ENCODE measurements at places on chromosomes 1 and 21.

DNA sequence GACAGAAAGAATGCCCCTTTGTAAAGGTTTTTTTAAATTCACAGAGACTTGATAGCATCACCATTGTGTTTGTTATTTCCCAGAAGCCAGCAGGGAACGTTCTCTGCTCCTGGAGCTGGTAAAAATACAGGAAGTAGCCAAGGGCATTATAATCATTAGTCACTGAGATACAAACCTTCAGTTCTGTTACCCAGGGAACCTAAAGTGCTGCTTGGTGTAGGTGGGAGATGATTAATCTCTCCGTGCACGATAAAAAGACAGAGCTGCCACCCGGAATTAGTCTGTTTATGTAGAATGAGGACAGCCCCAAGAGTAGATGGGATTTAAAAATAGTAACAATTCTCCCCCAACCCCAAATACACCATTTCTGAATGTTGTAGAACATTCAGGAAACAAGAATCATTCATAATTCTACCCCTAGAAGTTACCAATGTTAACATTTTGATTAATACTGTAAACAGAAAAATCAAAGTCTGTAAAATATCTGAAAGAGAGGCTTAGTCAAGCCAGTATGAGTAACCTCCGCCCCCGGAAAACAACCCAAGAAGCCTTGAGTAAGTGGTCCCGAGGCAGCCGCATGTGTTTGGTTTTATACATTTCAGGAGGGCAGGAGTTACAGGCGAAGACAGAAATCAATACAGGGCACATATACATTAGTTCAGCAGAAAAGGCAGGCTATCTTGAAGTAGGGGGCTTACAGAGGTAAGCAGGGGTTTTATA lies 45.3 kb upstream of the CTBS start:
- DNase-seq = peak; percentile 66

DNA sequence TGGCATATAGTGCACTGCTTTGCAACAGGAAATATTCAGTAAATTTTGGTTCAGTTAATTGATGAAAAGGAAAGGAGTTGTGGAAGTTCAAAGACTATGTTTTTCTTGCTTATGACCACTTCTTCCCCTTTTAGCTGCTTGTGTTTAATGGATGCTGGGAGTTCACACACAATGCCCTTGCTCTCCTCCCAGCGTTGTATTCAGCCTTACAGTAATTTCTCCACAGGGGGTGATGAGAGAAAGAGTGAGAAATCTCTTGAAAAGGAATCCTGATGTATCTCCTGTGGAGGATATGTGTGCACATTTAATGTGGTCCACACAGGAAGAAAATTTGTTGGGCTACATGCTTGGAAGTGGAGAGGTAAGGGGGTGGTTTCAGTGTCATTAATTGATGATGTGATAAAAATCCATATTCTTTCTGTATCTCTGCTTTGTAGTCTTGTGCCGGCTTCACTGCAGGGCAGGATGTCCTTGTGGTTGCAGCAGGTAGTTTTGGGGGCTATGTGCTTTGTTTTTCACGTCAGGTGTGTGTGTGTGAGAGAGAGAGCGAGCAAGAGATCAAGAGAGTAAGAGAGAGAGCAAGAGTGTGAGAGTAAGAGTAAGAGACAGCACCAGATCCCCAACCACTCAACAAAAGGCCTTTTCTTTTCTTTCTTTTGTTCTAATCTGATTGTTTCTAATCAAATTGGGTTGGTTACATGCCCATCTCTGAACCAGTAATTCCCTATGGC lies 204.4 kb downstream of the RWDD3 start:
- no peak for DNase-seq

DNA sequence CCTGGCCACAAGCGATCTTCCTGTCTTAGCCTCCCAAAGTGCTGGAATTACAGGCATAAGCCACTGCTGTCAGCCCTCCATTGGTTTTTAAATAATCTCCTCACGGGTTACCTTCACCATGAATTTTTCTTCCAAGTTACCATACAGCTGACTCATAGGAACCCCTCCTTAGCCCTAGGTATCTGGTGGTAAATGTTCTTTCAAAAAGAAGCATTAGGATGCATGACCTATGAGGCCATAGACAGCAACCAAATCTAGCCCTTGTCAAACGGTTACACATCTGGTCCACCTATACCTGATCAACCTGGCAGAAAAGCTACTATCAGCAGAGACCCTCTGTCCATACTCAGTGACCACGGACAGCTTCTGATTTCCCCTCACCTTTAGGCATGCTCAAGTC lies 12.7 kb upstream of the DEGS1 start:
- DNase-seq = no peak

DNA sequence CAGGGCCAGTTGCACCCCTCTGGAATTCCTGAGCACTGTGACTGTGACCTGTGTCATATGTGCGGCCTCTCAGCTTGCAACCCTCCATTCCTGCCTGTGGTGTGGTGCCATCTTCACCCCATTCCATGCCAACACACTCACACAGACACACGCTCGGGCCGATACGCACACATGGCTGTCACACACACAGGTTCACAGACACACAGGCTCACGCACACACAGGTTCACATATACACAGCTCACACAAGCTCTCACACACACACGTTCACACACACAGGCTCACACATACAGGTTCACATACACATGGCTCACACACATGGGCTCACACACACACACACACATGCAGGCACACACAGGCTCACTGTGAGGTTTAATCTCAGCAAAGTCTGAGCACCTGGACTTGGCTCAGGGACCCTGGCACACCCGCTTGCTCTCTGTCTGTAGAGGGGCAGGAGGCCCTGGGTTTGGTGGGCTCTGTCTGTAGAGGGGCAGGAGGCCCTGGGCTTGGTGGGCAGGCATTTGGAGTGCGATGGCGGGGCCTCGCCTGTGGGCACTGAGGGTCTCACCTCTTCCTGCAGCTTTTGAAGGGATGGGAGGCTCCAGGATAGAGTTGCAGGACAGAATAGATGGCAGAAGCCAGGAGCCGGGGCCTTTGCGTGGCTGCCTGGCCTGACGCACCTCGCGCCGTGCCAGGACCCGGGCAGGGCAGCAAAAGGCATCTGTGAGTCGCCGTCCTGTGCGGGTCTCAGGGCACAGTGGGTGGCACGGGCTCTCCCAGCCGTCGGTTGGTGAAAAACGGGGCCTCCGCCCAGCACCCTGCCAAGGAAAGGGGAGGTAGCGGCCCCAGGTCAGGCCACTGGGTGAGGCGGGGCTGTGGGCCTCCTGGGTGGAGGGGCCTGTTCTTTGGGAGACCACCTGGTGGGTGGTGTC lies 17.1 kb downstream of the COL18A1 start:
- DNase-seq = no peak

All from urothelium cell line (cell line).